ENCODE measurements at places on chromosomes 2 and 18.

GRCh38 chr2:26537069-26537825 lies 59.3 kb upstream of the OTOF start:
- DNase-seq, result no peak

DNA sequence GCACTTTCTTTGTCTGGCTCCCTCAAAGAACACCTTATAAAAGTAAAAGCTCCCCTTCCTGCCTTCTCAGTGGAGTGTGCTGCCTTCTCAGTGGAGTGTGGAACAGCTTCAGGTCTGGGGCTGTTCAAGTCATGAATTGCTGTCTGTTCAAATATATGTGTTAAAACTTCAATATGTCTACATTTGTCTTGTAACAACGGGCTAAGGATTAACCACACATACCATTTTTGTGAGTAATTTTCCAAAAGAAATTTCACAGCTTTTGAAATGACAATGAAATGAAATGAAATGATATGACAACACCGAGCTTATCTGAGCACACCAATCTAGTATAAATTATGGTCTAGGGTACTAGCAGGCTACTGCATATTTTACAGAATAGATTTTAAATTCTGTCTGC lies 42.9 kb downstream of the CABYR start:
- no peak for DNase-seq

DNA sequence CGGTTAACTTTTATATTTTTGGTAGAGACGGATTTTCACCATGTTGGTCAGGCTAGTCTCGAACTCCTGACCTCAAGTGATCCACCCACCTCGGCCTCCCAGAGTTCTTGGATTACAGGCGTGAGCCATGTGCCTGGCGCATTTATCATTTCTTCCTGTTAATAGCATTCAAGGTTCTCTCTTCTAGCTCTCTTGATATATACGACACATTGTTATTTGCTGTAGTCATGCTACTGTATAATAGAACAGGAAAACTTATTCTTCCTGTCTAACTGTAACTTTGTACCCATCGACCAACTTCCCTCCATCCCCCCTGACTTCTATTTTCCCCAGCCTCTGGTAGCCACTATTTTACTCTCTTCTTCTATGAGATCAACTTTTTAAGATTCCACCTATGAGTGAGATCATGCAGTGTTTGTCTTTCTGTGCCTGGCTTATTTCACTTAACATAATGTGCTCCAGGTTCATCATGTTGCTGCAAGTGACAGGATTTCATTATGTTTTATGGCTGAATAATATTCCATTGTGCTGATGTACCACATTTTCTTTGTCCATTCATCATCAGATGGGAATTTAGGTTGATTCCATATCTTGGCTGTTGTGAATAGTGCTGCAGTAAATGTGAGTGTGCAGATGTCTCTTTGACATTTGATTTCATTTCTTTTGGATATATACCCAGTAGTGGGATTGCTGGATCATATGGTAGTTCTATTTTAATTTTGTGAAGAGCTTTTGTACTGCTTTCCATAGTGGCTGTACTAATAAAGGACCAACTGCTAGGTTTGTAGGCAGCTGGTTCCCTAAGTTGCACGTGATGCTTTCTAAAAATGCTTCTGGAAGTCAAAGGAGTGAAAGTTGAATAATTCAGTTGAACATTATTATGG lies 205.2 kb downstream of the PRKCE start:
- no peak for DNase-seq

DNA sequence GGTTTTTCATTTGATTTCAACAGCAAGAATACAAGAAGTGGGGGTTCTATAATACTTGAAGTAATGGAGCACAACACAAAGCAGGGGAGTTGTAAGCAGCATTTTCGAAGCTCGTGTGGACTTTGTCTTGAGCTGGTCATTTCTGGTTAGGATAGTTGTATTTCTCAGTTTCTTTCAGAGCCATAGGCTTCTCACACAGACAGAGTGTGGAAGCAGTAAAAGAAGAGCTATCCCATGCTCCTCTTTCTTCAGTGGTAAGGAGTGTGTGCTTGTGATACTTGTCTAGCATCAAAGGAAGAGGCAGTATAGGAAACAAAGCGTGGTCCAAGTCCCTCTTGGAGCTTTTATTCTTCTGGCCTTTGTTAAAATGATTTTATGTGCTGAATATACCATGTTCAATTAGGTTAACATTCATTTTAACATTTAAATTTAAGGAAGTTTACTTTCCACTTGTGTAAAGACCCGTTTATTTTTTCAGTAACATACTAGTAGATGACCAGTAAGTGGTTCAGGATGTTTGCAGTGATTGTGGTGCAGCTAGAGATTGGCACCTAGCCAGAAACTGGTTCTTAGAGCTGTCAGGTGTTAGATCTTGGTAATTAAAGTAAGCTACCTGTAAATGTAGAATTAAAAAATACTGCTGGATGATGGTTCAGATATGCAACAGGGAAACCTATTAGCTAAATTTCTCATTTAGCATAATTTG lies 14.6 kb downstream of the CCNYL1 start:
- no peak for DNase-seq

GRCh38 chr2:162063899-162064298 lies 10.1 kb downstream of the DPP4 start:
- DNase-seq, result no peak

DNA sequence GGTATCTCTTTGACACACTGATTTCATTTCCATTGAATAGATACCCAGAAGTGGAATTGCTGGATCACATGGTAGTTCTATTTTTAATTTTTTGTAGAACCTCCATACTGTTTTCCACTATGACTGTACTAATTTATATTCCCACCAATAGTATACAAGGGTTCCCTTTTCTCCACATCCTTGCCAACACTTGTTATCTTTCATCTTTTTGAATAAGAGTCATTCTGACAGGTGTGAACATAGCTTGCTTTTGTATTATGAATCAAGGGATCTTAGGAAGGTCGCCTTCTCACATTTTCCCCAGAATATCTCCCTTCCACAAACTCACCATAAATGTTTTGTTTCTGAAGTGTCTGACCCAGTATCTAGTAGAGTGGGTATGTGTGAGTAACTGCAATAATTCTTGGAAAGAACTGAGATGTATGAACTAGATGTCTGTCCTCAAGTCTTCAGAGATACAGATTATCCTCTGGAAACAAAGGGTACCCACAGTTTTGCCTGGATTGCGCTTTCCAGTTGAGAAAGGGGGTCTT lies 17.1 kb upstream of the SP3 start:
- no peak for DNase-seq

DNA sequence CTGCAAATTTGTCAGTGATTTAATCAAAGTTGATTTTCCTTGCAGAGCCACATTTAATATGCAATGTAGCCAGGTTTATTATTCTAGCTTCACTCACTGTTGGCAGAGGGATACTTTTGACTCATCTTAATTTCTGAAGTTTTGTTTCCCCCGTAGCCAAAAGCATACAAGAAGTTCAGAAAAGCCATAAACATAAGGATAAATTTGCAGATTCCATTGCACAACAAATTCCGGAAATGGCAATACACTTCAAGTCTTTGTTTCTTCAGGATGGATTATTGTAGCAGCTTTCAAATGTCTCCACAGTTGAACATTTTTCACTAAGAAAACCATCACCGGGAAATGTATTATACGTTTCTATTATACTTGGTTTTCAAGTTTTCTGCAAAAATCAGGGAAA lies 88.0 kb upstream of the ZCCHC2 start:
- no peak for DNase-seq

- DNase-seq, result no peak
These were observed 293.2 kb upstream of the DCC start for GRCh38 chr18:52046842-52047241.

All from stimulated activated CD4-positive, alpha-beta T cell treated with anti-CD3 and anti-CD28 coated beads, Interleukin-1b, Interleukin-23, amount 100 ng/mL, for 24 hours (primary cell).